ENCODE measurements at places on chromosomes 2 and 18.
A peak's percentile ranks its signal among the peaks of the same experiment; 100 is the strongest.

DNA sequence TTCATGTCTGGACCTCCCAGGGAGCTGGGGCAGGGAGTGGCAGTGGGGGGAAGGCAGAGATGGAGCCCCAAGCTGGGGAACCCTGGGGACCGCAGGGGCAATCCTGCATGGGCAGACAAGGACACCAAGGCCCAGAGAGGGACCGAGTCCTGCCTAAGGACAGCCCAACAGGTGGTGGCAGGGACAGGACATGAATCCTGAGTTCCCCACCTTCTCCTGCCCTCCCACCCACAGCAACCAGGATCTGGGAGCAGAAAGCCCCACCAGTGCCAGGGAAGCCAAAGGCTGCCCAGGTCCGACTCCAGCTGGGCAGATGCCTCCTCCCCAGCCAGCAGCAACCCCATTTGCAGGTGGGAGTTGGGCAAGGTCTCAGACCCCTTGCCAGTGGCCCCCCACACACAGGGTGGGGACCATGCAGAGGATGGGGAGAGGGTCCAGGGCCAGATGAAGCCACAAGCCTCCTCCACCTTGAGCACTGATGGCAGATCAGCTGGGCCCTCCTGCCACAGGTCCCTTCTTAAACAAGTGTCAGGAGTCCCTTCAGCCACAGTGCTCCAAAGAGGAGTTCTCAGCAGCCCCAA, 6.3 kb downstream of the ADRA2B start:
- no peak for DNase-seq

- no peak for DNase-seq
Observed at GRCh38 chr2:221787561-221787960, 215.5 kb upstream of the EPHA4 start.

GRCh38 chr2:157800838-157801495, 75.2 kb downstream of the ACVR1 start:
- no peak for DNase-seq

- DNase-seq = no peak
Observed at GRCh38 chr2:116435648-116436047, 1378.8 kb upstream of the DDX18 start.

DNA sequence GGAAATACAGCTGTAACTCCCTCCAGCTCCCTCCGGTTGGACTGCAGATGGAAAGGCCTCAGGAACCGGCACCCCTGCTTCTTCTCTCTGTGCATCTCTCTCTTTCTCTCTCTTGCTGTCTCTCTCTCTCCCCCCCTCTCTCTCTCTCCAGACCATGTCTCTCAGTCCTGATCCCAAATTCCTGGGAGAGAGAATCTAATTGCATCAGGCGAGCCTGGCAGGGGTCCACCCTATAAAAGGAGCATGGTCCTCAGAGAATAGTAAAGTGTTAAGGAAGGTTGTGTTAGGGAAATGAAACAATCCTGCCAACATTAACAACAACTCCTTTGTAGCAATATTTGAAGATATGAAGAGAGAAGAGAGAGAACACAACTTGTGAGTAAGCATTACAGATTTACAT, 36.7 kb downstream of the VIT start:
- no peak for DNase-seq

DNA sequence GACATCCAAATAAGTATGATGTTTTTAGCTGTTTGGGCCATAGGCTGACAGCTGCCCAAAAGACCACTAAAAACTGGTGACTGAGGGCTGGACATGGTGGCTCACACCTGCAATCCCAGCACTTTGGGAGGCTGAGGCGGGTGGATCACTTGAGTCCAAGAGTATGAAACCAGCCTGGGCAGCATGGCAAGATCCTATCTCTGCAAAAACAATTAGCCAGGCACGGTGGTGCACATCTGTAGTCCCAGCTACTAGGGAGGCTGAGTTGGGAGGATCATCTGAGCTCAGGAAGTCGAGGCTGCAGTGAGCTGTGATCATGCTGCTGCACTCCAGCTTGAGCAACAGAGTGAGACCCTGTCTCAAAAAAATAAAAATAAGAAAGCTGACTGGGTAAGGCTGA, 511.5 kb upstream of the RAB6C start:
- DNase-seq = no peak

- DNase-seq = no peak
Observed at GRCh38 chr18:1498216-1498615, 593.5 kb downstream of the ADCYAP1 start.

DNA sequence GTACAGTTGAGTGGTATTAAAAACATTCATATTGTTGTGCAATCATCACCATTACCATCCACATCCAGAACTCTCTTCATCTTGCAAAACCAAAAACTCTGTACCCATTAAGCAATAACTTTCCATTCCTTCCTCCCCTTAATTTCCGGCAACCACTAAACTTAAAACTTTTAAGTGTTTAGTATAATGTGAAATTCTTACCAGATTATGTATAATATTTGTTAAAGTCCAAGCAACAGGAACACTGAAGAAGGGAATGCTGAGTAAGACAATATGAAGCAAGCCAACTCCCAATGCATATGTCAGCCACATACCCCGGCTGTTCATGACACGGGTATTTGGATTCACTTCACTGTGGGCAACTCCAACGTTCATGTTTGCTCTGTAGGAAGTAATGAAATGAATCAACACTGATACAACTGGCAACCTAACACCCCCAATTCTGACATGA, 1.9 kb downstream of the ORMDL1 start:
- no peak for DNase-seq

DNA sequence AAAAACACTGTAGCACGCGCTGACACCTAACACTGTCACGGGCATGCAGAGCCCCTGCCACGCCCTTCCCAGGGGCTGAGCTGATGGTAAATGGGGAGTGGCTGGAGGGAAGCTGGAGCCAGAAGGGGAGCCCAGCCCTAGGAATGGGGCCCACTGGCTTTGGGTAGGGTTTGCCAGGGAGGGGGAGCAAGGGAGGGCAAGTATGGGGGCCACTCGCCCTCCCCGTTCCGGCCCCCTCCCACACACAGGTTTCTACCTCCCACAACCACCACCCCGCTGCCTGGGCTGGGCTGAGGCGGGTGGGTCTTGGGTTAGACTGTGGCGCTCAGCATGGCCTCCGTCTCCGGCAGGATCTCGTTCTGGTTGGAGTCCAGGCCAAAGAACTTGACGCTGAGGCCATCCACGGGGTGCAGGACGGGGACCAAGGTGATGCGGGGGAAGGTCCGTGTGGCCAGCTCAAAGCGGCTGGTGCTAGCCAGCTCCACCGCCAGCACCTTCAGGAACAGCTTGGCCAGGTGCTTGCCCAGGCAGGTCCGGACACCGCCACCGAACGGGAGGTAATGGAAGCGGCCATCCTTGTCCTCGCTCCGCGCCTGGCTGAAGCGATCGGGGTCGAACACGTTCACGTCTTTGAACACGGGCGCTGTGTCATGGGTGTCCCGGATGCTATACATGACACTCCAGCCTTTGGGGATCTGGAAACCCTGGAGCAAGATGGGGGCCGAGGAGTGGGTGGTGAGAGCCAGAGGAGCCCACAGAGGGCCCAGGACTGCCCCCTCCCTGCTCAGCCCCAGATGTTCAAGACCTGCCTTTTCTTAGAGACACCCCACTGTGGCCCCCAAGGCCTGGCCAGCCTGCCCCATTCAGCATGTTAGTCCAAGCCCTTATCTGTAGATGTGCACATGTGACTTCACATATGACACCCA, 15.5 kb downstream of the CYP26B1 start:
- DNase-seq = no peak

DNA sequence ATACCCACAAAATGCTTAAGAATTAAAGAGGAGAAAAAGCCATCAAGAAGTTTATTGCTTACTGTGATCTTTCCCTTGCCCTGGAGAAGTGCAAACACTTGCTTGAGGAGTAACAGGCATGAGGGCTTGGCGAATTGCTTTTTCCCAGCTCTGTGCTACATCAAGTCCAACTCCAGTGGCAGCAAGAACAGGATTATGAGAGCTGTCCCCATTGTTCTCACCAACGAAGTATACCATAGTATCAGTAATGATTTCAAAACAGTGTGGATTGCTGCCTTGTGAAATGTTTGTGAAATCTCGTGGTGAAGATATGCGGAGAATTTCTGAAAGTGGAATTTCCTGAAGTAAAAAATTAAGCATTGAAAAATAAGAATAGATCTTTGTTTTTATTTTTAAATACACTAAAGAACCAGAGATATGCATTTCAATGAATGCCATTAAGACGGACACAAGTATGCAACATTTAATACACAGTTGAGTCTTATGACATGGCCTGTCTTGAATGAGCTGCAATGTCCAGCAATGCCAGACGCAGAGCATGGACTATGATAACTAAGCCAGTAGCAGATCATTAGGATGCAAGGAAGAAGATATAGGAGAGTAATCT, 43.0 kb downstream of the NDUFAF7 start:
- no peak for DNase-seq

DNA sequence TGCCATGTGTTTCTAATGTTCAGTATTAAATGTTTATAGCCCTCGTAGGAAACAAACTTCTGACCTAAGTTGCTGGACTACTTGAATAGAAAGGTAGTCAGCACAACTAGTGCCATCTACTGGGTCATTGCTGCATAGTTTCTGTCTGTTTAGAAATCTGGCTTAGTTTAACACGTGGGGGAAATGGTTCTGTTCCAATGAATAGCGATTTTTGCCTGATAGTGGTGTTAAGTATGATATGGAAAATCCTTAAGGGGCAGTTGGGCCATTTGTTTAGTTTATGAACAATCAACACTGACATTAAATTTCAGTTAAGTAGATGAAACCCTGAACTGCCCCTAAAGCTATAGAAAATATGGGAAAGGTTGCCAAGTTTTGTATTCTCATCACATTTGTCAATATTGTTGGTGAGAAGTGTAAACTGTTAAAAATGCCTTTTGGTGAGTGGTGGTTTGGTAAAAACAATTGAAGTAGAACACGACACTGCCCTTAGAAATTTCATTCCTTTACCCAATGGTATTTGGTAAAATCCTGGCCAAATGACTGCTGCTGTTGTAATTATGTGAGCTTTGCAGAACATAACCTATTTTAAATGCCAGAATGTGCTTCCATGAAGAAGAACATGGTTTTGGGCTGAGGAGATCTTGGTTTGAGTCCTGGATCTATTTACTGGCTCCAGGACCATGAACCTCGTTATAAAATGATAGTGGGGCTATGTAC, 13.2 kb downstream of the NABP1 start:
- DNase-seq = no peak

DNA sequence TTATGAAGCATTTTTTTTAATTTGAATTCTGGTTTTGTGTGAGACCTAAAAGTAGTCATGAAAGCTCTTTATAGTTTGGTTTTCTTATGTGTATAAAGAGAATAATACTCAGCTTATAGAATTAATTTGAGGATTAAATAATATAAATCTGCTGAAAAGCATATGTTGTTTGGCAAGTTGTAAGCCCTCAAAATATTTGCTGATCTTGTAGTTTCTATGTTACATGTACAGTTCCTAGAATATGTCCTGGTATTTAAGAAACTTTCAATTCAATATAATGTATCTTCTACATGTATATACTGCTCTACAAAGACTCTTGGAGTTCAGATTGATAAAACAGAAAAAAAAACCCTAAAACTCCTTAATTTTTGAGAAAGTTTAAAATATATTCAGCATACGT, 605.5 kb upstream of the FAM98A start:
- no peak for DNase-seq

GRCh38 chr2:83386549-83386948, 1072.5 kb downstream of the SUCLG1 start:
- no peak for DNase-seq

DNA sequence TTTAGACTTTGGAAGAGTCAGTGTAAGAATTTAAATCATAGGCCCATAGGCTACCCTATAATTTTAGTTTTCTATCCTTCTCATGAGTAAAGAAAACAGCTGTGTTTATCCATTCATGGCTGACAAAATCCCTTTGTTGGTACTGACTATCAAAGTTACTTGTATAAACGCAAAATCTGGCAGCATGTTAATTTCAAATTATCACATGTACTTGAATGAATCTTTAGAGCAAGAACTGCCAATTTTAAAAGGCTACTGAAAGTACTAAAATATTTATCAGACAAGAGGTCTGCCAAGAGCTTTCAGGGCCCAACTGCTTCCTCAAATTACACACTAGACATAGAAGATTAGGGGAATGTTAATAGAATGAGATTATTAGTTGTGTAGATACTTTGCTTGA, 66.6 kb downstream of the MYL12B start:
- DNase-seq = no peak

DNA sequence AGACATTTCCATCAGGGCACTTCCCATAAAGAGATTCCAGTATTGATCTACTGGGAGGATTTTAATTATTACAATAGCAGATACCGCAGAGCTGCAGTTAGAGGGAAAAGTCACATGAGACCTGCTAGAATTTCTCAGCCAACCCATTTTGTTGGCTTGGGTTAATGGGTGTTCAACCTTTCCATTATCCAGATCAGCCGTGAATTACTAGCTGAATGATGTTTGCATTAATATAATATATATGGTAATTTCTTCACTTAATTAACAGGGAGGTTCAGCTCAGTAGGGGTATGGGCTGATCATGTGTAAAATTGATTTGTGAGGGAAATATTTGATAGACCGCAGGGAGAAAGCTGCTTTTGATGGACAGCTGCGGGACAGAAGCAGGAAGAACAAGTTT, 56.4 kb upstream of the OTX1 start:
- DNase-seq = no peak

GRCh38 chr2:20097889-20098714, 46.7 kb upstream of the LAPTM4A start:
- peak; percentile 36 for DNase-seq

- DNase-seq = no peak
Observed at GRCh38 chr2:216090369-216090786, 8.7 kb downstream of the TMEM169 start.

- no peak for DNase-seq
Observed at GRCh38 chr18:39966275-39966674, 1988.8 kb upstream of the PIK3C3 start.

- DNase-seq = no peak
Observed at GRCh38 chr2:108988796-108989713, at the start of gene EDAR. Gene EDAR (minus strand): TSS chr2:108989220. CDS start chr2:108931014, 58,206 bp downstream.

DNA sequence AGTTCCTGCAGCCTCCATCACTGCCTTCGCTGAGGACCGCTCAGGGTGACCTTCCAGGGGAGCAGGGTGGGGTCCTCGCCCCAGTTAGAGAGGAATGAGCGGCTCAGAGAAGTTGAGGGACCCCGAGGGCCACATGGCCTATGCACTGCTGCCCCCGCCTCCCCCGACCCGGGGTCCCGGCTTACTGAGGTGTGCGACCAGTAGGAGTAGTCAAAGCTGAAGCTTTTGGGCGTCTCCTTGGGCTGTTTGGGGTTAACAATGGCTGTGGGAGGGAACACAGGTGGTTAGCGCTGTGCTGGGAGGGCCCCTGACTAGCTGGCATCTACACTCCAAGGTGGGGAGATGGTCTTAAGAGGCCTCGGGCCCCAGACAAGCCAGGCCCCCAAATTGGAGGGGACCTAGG, 31.0 kb downstream of the KIF1A start:
- no peak for DNase-seq

- DNase-seq = no peak
Observed at GRCh38 chr2:2926009-2926857, 451.4 kb downstream of the EIPR1 start.

- DNase-seq = no peak
Observed at GRCh38 chr2:64899081-64899865, 89.9 kb upstream of the SLC1A4 start.

- DNase-seq = no peak
Observed at GRCh38 chr2:58916063-58916462, 674.9 kb upstream of the FANCL start.
